ENCODE measurements at places on chromosomes 4 and X. TPM values are rescaled to one million over a fixed set of nuclear protein-coding genes. Genes with fewer than 3 reads are reported as not detected.

Gene IBSP
- not detected for total RNA-seq

Gene SULT1B1
- total RNA-seq, result 3.3 TPM

GRCh38 chr4:115090483-115091075 lies 22.8 kb downstream of the NDST4 start:
- no peak for DNase-seq

DNA sequence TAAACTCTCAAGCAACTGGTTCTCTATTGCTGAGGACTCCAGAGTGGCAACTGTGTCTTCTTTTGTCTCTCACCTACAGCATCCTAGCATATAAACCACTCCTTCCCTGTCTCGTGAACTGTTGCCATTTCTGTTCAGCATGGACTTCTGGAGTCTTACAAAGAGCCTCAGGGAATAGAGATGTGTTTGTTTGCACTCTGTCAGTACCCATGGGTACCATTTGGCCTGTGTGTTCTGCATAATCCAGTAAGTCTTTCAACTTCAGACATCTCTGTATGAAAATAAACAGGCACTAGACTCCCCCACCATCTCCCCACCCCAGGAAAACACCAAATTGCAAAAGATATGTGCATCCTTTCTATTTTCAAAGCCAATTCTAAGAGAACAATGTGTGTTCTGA lies 1351.6 kb upstream of the PABPC4L start:
- DNase-seq, result no peak

GRCh38 chrX:49106930-49107329 lies 16.6 kb downstream of the GPKOW start:
- DNase-seq, result no peak

- no peak for DNase-seq
Measured at GRCh38 chrX:149510386-149510785, 5.3 kb upstream of the IDS start.
